Peyer's patch (tissue), 4 donors: ENCODE measurements at places on chromosomes 5 and 9. TPM values are rescaled to one million over a fixed set of nuclear protein-coding genes. Genes with fewer than 3 reads are reported as not detected.
A peak's percentile ranks its signal among the peaks of the same experiment; 100 is the strongest.

- no peak for DNase-seq
These were observed 59.4 kb downstream of the DAP start for GRCh38 chr5:10701567-10702039.

GRCh38 chr5:120037451-120037850, 408.1 kb downstream of the FAM170A start:
- DNase-seq: no peak

GRCh38 chr5:55370291-55370925, 62.6 kb downstream of the MTREX start:
- no peak for DNase-seq

- DNase-seq: no peak
These were observed 22.7 kb downstream of the WHRN start for GRCh38 chr9:114482593-114482992.

DNA sequence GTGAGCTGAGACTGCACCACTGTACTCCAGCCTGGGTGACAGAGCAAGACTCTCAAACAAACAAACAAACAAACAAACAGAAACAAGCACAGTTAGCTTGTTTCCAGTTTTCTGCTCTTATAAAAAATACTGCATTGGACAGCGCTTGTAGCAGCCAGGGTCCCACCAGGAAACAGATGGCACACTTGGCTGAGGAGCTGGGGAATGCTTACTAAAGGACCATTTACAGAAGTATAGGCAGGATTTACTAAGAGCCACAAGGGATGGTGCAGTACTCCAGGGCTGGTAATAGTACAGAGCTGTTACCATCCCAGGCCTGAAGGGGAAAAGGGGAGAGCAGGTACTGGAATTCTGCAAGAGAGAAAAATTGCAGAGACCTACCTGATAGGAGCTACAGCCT, 5.2 kb upstream of the ANKS6 start:
- DNase-seq: no peak

DNA sequence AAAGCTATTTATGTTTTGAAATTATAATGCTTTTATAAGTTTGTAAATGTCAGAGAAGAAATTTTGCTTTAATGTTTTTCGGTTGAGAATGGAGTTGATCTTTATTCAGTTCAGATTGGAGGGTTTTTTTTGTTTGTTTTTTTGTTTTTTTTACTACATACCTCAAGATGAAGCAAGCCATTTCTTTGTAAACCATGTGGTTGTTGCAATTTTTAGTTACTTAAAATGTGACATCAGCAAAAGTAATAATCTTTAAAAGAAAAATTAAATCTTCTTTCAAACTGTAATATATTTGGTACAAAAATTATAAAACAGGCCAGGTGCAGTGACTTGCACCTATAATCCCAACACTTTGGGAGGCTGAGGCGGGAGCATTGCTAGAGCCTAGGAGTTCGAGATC, 102.6 kb downstream of the CDC42SE2 start:
- DNase-seq: no peak

- DNase-seq: peak; percentile 64
These were observed 35.9 kb downstream of the TGFBR1 start for GRCh38 chr9:99140685-99141314.

- no peak for DNase-seq
These were observed 704.1 kb downstream of the PRELID2 start for GRCh38 chr5:145130996-145131395.

DNA sequence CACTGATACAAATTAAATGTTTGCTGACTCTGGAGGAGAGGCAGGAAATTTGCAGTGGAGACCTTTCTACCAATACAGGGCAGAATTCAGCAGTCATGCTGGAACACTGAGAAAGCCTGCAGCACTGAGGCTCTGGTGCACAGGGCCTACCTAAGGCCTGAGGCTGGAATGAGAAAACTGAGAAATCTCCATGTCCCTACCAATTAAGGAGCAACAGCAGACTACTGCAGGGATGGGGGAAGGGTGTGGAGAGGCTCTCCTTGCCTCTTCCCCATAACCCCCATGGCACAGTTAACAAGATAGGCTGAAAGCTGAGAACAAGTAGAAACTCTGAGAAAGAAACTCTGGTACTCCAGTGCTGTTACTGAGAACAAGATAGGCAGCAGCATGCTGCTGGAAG, 10.5 kb downstream of the FBXO4 start:
- DNase-seq: no peak

- no peak for DNase-seq
These were observed 253 bp downstream of the SLC12A2 start for GRCh38 chr5:128083811-128084227.

GRCh38 chr9:122827761-122828093, 661 bp downstream of the PDCL start:
- no peak for DNase-seq

DNA sequence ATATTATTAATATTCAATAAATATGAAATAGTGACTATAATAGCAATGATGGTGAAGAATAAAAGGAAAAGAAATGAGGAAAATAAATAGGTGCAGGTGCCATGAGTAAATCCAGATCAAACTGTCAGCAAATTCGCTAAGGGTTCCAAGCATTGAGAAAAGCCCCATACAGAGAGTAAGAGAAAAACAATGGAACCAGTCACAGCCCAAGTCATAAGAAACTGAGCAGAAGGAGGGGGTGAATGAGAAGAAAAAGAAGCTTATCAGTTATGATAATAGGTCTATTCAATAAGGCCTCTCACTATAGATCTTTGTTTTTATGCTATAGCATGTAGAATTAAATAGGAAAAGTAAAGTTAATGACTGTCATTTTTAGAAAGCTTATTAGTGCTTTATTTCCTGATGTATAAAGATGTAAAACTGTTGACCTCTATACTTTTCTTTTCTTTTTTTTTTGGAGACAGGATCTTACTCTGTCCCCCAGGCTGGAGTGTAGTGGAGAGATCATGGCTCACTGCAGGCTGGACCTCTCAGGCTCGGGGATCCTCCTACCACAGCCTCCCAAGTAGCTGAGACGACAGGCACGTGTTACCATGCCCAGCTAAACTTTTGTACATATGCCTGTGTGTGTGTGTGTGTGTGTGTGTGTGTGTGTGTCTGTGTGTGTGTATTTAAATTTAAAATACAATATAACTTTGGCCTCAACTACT, 72.4 kb downstream of the FYB1 start:
- DNase-seq: no peak

DNA sequence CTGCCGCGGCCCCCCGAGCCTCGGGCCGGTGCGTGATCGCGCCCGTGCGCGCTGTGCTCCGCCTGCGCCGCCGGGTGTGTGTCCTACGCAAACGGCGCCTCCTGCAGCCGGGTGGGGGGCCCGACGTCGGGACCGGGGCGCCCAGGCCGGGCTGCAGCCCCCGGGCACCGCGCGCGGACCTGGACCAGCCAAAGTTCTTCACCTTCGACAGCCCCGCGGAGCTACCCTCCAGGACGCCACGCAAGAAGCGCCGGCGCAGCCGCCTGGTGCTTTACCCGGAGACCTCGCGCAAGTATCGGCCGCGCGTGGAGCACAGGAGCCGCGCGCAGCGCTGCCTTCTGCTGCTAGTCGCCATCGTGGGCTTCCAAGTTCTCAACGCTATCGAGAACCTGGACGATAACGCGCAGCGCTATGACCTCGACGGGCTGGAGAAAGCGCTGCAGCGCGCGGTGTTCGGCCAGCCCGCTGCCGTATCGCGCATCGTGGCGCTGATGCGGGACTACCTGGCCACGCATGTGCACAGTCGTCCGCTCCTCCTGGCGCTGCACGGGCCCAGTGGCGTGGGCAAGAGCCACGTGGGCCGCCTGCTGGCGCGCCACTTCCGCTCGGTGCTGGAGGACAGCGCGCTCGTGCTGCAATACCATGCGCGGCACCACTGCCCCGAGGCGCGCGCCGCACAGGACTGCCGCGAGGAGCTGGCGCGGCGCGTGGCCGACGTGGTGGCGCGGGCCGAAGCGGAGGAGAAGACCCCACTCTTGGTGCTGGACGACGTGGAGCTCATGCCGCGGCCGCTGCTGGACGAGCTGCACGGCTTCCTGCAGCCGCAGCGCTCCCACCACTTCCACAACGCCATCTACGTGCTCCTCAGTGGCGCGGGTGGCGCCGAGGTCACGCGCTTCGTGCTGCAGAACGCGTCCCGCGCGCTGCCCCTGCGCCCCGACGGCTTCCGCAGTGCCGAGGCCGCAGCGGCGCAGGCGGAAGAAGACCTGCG, 1.5 kb downstream of the TOR4A start:
- no peak for DNase-seq

GRCh38 chr9:14909961-14910805, at the start of gene FREM1:
FREM1 (minus strand) TSS chr9:14910428; CDS start chr9:14868977, 41,451 bp downstream.
- peak; percentile 51 for DNase-seq

DNA sequence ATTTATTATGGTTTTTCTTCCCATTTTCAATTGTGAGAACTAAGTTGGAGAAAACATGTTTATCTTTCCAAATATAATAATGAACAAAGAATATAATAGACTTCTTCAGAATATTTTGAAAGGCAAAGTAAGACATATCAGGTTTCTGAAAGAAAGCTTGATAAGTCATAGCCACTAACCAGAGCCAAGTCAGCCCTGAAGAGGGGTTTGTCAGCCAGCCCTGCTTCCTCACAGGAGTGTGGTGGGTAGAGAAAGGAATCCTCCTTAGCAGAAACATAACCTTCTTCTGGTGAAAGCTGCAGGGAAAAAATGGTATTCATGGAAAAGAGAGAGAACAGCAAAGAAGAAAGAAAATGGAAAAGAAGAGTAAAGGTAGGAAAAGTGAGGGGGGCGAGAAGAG, 93.4 kb downstream of the MPDZ start:
- no peak for DNase-seq

- DNase-seq: no peak
These were observed 928 bp downstream of the MCTP1 start for GRCh38 chr5:95283761-95284571.

GRCh38 chr5:56183506-56183905, 49.6 kb downstream of the ANKRD55 start:
- no peak for DNase-seq

- DNase-seq: no peak
These were observed 338.2 kb upstream of the TLE4 start for GRCh38 chr9:79233542-79233941.

GRCh38 chr5:133758641-133759040, 146.3 kb upstream of the FSTL4 start:
- no peak for DNase-seq

DNA sequence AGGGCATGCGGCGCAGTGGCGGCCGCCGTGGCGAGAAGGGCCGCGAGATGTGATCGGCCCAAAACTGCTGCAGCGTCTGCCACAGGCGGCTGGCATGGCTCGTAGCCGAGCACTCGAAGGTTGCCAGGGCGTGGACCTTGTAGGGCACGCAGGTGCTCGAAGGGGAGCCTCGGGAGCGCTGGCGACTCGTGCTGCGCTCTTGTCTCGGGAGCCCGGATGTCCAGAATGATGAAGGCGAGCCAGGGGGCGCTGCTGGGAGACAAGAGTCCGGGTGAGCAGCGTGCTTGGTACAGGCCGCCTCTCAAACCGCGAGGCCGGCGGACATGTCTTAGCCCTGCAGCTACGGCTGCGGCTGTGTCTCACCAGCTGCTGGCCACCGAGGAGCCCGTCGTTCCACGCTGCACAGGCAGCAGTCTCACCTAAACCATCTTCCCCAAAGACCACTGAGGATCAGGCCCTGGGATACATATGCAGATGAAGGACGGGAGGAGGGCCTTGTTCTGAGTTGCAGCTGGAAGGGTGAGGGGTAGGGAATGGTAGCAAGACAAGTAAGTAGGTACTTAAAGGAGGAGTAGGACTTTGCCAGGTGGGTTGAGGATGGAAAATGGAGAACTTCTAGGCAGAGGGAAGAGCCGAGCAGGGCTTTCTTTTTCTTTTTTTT, 1.7 kb downstream of the CBY3 start:
- DNase-seq: peak; percentile 92

DNA sequence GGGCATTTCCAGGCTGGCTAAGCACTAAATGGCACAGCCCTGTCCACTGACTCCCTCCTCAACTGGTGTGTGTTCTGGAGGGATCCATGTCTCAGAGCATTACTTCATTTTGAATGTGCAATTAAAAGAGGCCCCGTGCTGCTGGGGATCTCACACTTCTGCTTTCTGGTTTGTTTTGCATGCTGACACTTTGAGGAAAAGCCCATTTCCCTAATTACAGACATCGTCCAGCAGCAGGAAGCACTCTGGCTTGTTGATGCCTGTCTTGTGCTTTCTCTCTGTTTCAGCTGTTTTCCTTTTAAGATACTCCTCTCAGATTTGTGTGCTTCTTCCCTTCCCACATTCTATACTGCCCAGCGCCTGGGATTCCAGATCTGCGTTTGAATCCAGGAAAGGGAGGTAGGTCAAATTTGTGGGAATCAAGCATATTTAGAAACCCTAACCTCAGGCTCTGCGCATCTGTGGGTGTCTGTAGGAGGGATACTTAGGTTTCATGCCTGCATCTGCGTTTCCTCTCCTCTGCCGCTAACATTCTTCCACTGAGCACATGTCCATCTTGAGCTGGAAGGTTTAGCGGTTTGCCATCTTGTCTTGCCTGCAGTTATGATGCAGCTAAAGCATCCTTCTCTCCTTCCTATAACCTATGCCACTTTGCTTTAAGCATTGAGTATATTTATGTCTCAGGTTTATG, 25.7 kb downstream of the SYK start:
- DNase-seq: peak; percentile 76

DNA sequence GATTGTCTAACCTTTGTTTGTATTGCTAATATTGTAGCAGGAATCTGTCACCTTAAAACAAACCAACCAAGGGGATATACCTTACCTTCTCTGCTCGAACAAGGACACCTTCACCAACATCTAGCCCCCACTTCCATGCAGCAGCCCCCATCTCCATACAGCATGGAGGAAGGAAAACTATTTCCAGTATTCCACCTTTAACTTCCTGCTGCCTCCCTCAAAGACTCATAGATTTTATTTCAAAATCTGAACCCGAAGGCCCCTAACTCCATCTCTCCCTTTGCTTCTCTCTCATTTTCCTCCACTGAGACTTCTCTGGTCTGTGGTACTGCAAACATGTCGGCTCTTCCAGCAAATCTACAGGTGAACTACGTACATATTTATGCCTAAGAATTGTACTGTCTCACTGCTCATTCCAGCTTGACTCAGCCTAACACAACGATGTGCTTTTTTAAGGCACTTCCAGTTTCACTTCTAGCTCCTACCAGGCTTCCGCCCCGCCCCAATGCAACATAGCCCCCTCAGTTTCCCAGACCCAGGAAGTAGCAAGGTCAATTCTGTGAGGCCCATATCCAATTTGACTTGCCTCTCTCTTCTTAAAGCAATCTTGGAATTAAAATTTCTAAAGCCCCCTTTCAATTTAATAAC, 70.7 kb upstream of the RNF38 start:
- peak; percentile 86 for DNase-seq

Gene DCTN4
- 61.0 TPM for total RNA-seq

Gene TMEFF1
- not detected for total RNA-seq

Gene REXO4
- 17.8 TPM for total RNA-seq

Gene CTXN3
- total RNA-seq: not detected

Gene MYO10
- 34.7 TPM for total RNA-seq

Gene GALNT10
- 59.4 TPM for total RNA-seq

Gene FBXL7
- 7.2 TPM for total RNA-seq

Gene ADRB2
- total RNA-seq: 0.85 TPM

Gene C9orf43
- total RNA-seq: not detected

Gene TMEM215
- total RNA-seq: not detected

Gene GPR151
- not detected for total RNA-seq

Gene IFNA13
- not detected for total RNA-seq
